Fibroblast of the aortic adventitia (primary cell): ENCODE measurements at places on chromosomes 7 and 10.

DNA sequence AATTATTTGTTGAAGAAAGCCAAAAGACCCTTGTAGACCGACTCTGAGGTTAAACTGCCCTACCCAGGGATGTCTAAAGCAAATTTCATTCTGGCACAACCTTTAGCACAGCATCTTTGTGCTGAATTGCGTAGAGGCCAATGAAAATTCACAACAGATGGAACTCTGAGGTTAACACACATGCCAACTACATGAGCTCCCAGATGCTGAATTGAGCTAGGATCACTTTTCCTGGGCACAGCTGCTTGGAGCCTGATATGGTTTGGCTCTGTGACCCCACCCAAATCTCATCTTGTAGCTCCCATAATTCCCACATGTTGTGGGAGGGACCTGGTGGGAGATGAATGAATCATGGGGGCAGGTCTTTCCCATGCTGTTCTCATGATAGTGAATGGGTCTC lies 158.0 kb upstream of the PTN start:
- no peak for DNase-seq

- peak; percentile 31 for DNase-seq
Measured at GRCh38 chr7:95549818-95550529, 46.3 kb downstream of the PDK4 start.

DNA sequence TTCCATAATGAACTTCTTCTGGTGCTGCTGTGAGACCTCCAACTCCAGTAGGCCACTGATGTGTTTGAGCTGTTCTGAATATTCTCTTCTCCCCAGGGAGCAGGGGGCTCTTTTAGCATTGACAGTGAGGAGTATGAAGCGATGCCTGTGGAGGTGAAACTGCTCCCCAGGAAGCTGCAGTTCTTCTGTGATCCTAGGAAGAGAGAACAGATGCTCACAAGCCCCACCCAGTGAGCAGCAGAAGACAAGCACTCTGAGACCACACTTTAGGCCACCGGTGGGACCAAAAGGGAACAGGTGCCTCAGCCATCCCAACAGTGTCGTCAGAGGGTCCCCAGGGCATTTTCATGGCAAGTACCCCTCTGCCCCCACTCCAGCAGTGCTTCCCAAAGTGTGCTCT lies 49.3 kb downstream of the DENND11 start:
- DNase-seq: no peak

DNA sequence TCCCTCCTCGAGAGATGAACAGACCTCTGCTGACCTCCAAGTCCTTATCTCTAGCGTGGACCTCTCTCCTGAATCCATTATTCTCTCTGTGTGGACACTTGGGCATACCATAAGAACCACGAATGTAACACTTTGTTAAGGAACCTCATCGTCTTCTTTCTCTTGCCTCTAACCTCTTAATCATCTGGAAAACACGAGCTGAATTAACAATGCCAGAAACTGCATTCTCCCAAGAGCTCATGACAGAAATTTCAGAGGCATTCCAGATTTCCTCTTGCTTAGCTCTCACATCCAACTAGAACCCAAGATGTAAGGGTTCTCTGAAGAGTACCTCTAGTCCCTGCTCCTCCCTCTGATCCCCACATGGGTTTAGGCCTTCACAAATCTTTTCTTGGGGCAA lies 101.5 kb downstream of the TRIL start:
- peak; percentile 46 for DNase-seq

- no peak for DNase-seq
Measured at GRCh38 chr7:139702313-139702731, 75.5 kb downstream of the HIPK2 start.

- peak; percentile 20 for DNase-seq
Measured at GRCh38 chr10:75048669-75049098, 62.8 kb upstream of the SAMD8 start.

- peak; percentile 84 for DNase-seq
Measured at GRCh38 chr10:61284222-61284890, 168.8 kb downstream of the TMEM26 start.

GRCh38 chr7:140745266-140746058 lies 49.0 kb downstream of the NDUFB2 start:
- no peak for DNase-seq

DNA sequence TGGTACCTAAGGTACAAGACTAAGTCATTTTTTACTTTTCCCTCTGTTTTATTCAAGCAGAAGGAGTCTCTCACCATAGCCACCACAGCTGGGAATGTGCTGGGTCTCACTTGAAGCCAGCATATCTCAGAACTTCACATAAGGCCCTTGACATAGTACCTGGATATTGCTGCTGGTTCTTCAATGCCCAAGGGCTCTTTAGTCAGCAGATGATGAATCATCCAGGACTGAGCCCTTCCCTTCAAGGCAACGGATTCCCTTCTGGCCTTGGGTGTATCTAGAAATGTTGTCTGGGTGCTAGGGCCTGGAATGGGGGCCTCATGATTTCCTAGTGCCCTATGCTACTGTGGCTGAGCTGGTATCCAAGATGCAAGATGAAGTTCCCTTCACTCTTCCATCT lies 93.9 kb downstream of the ADCYAP1R1 start:
- DNase-seq: no peak

DNA sequence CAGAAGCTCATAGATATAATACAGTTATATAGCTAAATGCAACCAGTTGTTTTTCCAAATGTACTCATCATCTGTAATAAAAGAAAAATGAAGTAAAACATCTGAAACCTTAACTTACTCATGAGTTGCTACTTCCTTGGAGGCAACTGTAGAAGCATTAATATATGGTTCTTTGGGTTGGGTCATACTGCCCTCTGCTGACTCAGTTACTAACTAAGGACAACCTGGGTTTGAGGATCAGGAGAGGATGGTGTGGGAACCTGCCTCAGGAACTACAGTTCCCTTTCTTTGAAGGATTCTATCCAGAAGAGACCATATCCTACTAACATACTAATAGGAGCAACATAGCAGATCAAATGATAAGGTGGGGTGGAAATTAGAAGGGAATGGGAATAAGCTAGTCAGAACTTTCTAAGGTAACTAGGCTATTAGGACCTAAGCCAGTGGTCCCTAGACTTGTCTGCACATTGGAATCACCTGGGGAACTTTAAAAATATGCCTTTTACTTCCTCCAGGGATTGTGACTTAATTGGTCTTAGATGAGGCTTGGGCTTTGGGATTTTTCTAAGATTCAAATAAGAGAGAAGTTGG lies 20.7 kb downstream of the COX15 start:
- peak; percentile 87 for DNase-seq

- DNase-seq: peak; percentile 64
Measured at GRCh38 chr10:79101560-79102497, 33.1 kb downstream of the ZMIZ1 start.

GRCh38 chr10:22314852-22315251 lies 1.3 kb upstream of the COMMD3 start:
- no peak for DNase-seq

GRCh38 chr10:43372765-43373361 lies 1.4 kb downstream of the FXYD4 start:
- DNase-seq: no peak

DNA sequence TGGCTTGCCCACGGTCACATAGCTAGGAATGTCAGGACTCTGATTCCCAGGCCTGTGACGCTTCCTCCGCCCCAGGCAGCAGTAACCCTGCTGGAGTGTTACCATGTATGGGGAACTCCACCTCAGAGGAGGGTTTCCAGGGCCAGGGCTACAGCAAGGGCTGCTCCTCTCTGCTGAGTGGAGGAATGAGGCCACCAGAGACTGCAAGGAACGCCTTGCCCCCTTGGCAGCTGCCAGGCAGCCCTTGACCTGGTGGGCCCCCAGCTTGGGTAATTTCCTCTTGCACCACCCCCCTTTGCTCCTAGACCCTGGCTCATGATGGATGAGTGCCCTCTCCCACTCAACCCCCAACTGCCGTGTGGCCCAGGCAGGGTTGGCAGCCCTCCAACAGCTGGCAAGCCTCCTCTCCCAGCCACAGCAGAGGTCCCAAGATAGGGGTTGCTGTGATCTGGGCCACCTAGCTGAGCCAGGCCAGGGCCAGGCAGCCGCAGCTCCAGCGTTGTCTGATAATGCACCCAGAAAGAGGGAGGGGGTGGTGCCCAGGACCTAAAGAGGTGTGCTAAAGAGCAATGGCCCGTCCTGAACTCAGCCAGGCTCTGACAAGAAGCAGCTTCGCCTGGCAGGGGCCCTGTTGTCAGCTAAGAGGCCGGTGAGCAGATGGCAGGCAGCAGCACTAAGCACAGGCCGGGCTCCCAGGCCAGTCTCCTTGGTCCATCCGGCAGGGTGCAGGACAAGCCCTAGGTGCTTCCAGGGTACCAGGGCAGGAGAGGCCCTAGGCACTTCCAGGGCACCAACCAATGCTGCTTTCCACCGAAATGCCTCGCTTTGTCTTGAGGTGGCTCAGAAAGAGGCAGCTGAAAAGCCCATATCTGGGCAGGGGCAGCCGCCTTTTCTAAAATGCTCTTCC lies 35.4 kb downstream of the DRGX start:
- DNase-seq: no peak

- DNase-seq: no peak
Measured at GRCh38 chr7:68121655-68122054, 1125.0 kb downstream of the TYW1 start.

DNA sequence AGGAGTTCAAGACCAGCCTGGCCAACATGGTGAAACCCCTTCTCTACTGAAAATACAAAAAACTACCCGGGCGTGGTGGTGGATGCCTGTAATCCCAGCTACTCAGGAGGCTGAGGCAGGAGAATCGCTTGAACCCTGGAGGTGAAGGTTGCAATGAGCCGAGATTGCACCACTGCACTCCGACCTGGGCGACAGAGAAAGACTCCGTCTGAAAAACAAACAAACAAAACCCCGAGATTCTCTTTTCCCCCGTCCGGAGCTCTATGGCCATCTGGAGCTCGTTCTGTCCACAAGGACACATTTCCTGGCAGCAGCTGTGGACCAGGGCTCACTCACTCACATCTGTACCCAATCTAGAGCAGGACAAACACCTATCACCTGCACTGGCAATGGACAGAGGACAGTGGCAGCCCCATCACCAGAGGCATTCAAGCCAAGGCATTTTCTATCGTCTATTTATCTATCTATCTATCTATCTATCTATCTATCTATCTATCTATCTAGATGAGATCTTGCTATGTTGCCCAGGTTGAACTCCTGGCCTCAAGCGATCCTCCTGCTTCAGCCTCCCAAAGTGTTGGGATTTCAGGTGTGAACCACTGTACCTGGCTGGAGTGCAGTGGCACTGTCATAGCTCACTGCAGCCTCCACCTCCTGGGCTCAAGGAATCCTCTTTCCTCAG lies 167.1 kb upstream of the TNRC18 start:
- no peak for DNase-seq

- DNase-seq: peak; percentile 44
Measured at GRCh38 chr10:71285180-71285545, 33.9 kb upstream of the SLC29A3 start.

DNA sequence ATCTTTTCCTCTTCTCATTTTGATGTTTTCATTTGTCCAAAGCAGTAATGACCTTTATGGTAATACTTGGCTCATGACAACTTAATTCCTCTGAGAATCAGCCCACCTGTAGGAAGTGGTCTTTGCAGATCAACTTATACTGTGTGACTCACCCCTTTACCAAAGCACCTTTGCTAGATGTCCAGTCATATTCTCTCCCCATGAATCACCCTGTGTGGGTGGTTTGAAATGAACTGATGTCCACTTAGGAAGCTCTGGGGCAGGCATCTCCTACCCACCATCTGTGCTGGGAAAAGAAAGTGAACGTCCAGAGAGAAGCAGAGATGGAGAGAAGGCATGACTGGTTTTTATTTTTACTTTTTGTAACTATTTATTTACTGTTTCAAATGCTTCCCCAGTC lies 410.3 kb downstream of the KIF20B start:
- DNase-seq: peak; percentile 13

- no peak for DNase-seq
Measured at GRCh38 chr10:93566435-93567276, at the start of gene FFAR4. TSS of gene FFAR4 (plus strand) at chr10:93566665. CDS start at chr10:93566721, 56 bp downstream.

GRCh38 chr10:63464402-63465292 lies 1.1 kb downstream of the JMJD1C start:
- peak; percentile 41 for DNase-seq

- no peak for DNase-seq
Measured at GRCh38 chr10:111131168-111131799, 54.5 kb downstream of the ADRA2A start.

GRCh38 chr7:13151978-13152377 lies 464.5 kb downstream of the ARL4A start:
- DNase-seq: no peak

GRCh38 chr7:111780527-111780926 lies 218.2 kb upstream of the IMMP2L start:
- no peak for DNase-seq

DNA sequence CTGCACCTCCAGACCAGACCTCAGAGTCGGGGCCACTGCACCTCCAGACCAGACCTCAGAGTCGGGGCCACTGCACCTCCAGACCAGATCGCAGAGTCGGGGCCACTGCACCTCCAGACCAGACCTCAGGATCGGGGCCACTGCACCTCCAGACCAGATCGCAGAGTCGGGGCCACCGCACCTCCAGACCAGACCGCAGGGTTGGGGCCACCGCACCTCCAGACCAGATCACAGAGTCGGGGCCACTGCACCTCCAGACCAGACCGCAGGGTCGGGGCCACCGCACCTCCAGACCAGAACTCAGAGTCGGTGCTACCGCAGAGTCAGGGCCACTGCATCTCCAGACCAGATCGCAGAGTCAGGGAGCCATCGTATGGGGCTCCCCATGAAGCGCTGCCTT lies 105.9 kb downstream of the ACTR3B start:
- no peak for DNase-seq

- peak; percentile 59 for DNase-seq
Measured at GRCh38 chr10:34254596-34254995, 560.5 kb downstream of the PARD3 start.

- no peak for DNase-seq
Measured at GRCh38 chr7:134942690-134943466, 43.4 kb upstream of the AGBL3 start.

GRCh38 chr7:154167807-154168206 lies 115.6 kb downstream of the DPP6 start:
- DNase-seq: no peak
